ENCODE measurements at places on chromosomes 3 and 15.

GRCh38 chr3:170424879-170425278 is 6.2 kb downstream of the CLDN11 start:
- no peak for DNase-seq

DNA sequence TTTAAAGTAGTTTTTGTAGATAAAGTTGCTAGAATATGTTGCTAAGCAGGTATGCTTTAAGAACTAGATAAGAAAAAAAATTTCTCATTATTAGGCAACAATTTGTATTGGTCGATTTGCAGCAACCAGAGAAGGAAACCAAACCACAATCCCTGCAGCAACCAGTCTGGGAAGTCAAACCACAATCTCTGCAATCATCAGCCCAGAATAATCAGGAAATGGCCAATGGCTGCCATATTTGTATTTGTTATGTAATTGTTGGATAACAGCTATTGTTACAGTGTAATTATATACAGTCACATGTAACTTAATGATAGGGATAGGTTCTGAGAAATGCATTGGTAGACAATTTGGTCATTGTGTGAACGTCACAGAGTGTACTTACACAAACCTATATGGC is 23.6 kb downstream of the STXBP5L start:
- no peak for DNase-seq

- no peak for DNase-seq
These were observed 32.2 kb upstream of the MUC13 start for GRCh38 chr3:124966521-124967445.

- no peak for DNase-seq
These were observed 179.4 kb upstream of the LRRN1 start for GRCh38 chr3:3619815-3620214.

- DNase-seq: no peak
These were observed 54.8 kb upstream of the DLG1 start for GRCh38 chr3:197353001-197353866.

DNA sequence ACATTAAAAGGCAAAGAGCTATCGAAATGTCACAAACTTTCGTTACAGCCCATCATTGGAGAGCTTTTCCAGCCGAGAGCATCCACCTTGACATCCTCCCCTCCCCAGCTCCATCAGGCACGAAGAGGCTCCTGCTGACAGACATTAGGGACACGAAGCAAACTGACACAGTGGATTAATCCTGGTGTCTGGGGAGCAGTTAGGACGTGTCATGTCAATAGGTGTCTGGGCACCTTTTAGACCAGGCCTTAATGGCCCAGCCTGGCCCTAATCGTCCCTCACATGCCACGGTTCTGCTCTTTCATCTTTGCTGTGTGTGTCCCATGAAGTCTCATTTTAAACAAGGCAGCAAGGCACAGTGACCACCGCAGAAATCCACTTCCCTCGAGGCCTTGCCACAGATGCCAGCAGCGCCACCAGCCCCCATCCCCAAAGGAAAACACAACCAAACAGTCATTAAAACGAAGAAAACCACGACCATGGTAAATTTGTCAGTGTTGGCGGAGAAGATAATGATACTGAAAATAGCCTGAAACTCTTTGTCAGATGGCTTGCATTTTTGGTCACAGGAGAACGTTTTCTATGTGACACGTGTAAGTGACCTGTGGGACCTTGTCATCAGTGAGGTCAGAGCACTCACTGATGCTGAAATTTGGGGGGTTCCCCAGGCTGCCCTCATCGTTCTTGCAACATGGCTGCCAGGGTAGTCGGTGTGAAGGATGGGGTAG is 16.3 kb upstream of the PCSK6 start:
- DNase-seq: no peak

- no peak for DNase-seq
These were observed 120.0 kb downstream of the SLCO3A1 start for GRCh38 chr15:91973481-91973880.

DNA sequence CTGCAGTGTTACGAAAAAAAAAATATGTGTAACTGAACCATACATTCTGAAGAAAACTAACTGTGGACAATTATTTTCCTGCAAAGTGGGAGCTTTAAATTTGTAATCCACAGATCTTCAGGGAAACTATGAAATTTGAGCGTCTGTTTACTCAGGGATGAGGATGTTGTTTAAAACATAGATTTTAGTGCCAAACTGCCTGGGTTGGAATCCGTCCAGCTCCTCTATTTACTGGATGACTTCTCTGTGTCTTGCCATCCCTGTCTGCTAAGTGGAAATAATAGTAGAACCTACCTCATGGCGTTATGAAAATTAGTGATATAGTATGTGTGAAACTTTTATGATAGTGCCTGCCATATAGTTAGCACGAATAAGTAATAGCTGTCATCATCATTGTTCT is 666.5 kb downstream of the SQOR start:
- no peak for DNase-seq

DNA sequence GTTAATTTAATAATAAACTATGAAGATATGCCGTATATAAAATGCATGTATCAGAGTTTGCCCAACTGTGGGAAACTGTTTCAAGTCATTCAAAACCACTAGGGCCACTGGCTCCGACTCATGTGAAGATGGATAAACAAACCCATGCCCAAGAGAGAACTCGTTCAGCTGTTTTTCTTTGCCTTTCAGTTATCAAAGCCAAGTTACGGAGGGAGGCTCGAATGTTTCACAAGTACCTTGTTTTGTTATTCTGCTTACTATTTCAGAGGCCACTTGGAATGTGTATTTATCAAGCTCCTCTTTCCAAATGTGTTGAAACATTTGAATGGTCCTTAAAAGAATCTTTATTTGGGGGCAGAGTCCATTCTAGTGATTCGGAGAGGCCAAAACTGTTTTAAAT is 82.1 kb downstream of the DUT start:
- DNase-seq: no peak

DNA sequence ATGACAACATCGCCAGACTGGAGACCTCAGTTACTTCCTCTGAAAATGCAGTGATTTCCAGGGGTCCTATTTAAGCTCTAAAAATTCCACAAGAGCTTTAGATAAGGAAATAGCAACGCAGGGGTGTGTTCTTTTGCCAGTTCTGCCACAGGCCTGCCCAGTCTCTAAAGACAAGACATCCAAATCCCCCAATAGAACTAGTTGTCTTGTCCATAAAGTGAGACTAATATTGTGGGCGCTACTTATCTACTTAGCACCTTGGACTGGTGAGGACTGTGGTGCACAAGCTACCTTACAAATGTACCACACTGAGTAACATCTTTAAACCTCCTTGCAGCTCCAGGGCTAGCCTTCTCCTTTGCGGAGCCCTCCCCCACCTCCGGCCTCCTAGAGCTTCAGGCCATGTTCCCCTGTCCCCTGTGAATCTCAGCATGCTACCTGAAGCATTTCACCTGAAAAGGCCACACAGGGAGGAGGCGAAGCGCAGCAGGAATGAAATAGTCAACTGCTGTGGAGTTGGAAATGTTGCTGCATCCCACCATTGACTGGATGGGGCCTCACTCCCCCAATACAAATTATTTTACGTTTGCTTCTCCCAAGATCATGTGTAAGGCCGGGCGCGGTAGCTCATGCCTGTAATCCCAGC is 9.6 kb upstream of the LRRC2 start:
- DNase-seq: no peak

- DNase-seq: no peak
These were observed 81.5 kb upstream of the RASGRF1 start for GRCh38 chr15:79172032-79172481.

DNA sequence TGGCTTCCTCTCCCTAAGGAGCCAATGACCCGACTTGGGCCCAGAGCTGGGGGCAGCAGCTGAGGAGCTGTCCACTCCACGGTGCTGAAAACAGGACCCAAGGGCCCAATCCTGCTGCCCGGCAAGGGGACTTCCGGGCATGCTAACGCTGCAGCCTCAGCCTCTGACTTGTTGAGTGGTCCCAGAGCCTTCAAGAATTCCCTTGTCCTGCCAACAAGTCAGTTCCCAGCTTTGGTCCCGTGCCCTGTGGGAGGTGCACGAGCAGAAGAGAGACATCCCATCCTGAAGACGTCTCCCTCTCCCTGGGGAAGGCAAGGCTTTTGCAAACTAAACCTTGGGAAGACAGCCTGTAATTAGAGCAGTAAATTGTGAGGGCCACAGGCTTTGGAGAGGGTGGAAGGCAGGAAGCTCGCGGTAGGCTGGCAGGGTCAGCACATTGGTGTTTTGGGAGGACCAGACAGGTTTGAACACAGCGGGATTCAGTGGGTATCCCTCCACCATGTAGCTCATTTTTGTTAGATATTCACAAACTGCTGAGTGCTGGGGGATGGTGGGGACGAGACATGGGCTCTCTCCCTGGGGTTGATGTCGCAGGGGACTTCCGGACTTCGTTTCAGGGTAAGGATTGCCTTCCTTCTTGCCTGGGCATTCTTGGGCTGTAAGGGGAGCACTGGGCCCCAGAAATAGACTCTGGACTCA is 29.8 kb upstream of the PRR23E start:
- DNase-seq: no peak

GRCh38 chr15:28086175-28086703 is 12.9 kb downstream of the OCA2 start:
- DNase-seq: peak; percentile 39

DNA sequence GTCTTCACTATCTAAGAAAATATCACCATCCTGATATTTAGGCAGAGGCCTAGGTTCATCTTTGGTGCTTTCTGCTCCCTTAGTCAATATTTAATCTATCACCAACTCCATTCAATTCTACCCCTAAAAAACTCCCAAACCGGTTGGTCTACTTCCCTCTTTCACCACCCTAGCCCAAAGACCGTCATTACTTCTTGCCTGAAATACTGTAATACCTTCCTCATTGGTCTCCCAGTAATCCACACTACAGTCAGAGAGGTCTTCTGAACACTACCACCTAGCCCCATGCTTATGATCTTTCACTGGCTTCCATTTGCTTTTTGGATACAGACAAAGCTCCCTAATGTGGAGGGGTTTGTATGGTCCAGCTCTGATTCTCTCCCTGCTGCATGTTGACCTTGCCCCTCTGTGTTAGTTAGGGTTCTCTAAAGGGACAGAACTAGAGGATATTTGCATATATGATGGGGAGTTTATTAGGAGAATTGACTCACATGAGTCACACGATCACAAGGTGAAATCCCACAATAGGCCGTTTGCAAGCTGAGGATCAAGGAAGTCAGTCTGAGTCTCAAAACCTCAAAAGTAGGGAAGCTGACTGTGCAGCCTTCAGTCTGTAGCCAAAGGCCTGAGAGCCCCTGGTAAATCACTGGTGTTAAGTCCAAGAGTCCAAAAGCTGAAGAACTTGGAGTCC is 36.4 kb upstream of the ATP2C1 start:
- no peak for DNase-seq

DNA sequence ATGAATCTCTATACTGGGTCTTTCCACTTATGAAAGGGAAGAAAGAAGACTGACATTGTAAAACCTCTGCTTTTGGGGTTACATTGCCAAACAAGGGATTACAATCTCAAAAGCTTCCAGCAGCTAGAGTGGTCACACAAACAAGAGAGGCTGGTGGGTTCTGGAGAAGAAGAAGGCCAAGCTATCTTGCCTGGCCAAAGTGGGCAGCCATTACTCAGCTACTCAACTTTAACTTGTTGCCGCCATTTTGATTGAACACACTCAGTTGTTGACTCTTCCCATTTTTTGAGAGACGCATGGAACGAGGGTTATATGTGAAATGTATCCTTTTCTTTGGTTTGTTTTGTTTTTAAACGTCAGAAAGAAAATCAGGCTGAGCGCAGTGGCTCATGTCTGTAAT is 50.9 kb downstream of the BHLHE40 start:
- DNase-seq: no peak

DNA sequence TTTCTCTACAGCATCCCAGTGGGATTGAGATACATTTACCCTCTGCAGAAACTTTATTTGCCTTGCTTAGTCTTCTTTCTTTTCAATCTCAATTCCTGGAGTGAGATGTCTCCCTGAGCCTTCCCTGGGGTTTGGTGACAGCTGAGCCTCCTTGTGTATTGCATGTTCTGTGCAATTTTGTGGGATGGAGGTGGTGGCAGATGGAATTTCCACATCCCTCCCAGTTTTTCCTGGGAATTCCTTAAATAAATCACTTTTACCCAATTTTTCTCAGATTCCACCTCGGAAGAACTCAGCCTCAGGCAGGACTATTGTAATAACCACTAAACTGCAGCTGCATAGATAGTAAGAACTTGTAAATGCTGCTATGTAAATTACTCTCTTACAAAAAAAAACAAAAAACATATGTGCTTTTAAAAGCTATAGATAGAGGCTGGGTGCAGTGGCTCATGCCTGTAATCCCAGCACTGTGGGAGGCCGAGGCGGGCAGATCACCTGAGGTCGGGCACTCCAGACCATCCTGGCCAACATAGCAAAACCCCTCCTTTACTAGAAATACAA is 88.5 kb upstream of the ABHD17C start:
- no peak for DNase-seq

GRCh38 chr3:30342318-30343060 is 263.9 kb upstream of the TGFBR2 start:
- no peak for DNase-seq

GRCh38 chr3:20060974-20061685 is 20.9 kb downstream of the KAT2B start:
- no peak for DNase-seq

DNA sequence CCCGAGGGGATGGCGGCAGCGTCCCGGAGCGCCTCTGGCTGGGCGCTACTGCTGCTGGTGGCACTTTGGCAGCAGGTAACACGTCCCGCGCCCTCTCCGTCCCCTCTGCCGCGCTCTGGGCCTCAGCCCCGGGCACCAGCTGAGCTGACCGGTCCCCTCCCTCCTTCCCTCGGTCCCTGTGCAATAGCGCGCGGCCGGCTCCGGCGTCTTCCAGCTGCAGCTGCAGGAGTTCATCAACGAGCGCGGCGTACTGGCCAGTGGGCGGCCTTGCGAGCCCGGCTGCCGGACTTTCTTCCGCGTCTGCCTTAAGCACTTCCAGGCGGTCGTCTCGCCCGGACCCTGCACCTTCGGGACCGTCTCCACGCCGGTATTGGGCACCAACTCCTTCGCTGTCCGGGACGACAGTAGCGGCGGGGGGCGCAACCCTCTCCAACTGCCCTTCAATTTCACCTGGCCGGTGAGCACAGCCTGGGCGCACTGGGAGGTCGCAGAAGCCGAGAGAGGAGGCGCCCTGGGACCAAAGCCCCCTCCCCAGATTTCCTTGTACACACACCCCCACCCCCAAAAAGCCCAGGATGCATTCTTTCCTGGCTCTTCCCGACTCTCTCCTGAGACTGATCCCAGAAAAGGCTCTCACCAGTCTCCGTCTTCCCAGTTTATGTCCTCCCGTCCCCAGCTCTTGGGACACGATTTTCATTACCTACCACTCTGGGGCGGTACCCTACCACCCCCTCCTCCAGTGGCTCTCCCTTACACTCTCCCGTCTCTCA is 705 bp downstream of the DLL4 start:
- no peak for DNase-seq

GRCh38 chr3:150450916-150451315 is 42.8 kb downstream of the TSC22D2 start:
- DNase-seq: no peak

DNA sequence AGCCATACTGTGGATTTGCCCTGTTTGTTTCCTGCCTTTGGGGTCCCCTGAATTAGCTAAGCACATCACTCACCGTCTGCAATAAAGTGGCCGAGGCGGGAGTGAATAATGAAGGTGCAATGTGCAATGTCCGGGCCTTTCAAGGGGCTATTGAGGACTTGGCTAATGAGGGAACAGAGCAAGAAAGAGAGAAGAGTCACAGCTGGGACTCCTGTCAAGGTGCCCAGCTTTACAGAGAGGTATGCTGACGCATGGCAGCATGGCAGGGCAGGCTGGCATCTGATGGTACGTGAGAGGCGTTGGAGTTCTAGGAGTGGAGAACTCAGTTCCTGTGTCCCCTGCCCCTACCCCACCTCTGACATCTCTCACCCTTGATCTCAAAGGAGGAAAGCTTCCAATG is 13.8 kb upstream of the ATP2B2 start:
- DNase-seq: no peak
